ENCODE measurements at places on chromosomes 6 and 20.

DNA sequence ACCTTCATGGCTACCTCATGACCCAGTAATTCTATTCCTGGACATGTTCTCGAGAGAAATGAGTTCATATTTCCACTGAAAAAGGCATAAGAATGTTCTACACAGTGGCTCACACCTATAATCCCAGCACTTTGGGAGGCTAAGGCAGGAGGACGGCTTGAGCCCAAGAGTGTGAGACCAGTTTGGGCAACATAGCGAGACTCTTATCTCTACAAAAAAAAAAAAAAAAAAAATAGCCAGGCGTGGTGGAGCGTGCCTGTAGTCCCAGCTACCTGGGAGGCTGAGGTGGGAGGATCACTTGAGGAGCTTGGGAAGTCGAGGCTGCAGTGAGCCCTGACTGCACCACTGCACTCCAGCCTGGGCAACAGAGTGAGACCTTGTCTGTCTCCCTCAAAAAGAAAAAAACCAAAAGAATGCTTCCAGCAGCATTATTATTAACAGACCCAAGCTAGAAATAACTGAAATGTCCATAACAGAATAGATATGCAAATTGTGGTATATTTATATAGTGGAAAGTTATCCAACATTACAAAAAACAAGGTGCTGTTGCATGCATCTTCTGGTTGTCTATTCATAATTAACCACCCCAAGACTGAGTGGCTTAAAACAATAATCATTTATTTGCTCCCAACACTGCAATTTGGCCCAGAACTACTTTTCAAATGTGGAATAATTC is 9.4 kb upstream of the RAB44 start:
- peak; percentile 16 for DNase-seq

- peak; percentile 56 for DNase-seq
Observed at GRCh38 chr6:139608466-139609261, 234.2 kb upstream of the CITED2 start.

DNA sequence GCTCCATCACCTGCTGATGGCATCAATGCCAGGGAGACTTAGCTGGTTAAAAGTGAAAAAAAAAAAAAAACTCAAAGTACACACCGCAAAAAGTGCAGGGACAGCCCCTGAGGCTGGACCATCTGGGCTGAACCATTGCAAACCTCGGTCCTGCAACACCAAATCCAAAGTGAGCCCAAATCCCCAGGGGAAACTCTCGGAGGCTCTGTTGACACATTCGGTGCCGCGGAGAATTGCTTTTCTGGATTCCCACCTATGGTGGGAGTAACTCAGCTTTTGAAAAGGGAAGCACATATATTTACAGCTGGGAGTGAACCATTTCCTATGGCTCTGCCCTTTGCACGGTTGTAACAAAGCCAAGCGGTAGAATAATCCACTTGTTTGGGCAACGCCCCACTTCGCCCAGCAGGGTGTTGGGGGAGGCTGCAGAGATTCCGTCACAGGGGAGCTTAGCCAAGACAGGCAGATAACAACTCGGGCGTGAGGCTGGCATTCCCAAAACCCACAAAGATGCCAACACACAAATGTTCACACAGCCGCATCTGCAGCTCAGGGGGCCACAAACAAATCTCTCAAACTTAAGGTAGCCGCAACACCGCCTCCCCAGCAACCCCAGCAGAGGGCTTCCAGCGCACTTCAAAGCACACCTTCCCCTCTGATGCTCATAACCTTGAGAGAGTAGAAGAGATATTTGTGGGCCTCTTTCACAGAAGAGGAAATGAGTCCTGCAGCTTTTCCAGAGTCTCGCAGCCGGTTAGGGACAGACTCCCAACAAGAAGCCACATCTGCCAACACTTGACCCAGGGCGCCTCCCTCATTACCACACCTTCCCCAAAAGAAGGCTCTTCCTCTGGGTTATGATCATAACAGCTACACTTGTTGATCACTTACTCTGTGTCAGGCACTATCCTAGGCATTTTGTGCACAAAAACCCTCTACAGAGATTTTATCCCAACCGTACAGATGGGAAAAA is 11.4 kb downstream of the ZC3H12D start:
- DNase-seq, result no peak

DNA sequence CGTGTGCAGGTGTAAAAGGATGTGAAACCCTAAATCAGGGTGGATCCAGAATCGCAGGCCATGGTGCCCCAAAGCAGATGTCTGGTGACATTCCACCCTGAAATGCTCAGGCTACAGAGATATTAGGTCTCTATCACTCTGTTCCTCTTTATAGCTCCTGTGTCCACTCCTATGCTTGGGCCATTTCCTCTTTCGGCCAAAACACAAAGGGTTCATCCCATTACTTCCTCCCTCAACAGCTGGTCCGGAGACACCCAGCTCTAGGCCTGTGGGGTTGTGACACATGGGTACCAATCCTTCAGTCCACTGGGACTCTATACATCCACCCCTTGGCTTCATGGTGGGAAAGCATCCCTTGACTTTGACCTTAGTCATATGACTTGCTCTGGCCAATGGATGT is 1.7 kb upstream of the SIGLEC1 start:
- DNase-seq, result no peak

GRCh38 chr6:111015389-111016124 is 33.7 kb downstream of the RPF2 start:
- DNase-seq, result no peak

DNA sequence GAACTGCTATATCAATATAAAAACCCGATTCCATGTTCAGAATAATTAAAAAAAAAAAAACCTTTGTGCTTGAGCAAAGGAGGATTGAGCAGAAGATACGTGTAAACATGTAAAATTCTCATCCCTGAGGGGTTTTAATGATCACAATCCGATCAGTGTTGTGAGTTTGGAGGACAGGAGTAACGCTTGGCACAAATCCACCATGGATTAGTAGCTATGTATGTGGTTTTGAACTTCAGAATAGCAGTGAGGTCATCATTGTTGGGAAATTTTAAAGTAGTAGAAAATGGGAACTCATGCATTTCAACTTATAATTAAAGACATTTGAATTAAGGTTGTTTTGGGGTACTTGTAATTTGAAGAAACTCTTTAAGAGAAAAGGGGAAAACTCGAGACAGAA is 203.2 kb downstream of the RPS12 start:
- DNase-seq, result peak; percentile 61

- peak; percentile 26 for DNase-seq
Observed at GRCh38 chr6:35552285-35552917, 39.7 kb upstream of the TULP1 start.

DNA sequence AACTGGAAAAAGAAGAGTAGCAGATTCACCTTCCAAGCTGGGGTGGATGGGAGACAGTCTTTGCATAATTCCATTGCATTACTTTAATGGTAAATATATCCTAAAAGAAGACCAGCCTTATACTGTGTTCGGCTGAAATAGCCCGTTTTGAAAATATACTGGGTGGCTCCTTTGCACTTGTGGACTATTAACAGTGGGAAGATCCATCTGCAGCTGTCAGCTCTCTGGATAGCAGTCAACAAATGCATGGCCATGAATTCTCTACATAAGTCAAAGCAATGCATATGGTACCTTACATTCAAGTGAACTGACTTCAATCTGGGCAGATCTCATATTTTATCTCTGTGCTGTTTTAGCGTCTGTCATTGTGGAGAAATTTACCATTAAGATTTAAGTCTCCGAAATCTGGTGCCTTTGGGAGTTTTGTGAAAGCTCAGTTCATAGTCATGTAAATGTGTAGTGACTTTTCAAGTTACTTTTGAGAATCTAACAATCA is 400.6 kb upstream of the RNF217 start:
- no peak for DNase-seq

DNA sequence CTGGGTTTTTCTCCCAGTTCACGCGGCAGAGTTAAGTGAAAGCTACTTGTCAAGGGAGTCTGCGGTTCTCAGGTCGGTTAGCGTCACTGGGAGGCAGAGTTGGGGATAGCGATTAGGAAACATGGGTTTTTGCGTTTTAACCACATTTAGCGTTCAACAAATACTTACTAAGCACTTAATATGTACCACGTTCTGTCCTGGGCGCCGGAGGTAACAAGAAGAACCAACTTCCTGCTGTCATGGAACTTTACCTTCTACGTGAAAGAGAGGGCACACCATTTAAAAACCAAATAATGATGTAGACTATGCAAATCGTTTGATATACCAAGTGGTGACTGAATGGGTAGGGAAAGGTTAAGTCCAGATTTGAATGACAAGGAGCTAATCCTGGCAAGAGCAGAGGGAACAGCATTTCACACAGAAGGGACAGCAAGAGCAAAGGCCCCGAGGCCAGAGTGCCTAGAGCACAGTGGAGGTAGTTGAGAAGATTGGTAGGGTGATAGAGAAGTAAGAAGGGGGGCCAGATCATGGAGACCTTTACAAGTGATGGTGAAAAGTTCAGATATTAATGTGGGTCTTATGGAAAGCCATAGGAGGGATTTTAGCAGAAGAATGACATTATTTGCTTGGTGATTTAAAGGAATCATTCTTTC is 744 bp downstream of the RIOK1 start:
- no peak for DNase-seq

GRCh38 chr6:12811519-12811918 is 95.0 kb downstream of the PHACTR1 start:
- DNase-seq, result no peak

DNA sequence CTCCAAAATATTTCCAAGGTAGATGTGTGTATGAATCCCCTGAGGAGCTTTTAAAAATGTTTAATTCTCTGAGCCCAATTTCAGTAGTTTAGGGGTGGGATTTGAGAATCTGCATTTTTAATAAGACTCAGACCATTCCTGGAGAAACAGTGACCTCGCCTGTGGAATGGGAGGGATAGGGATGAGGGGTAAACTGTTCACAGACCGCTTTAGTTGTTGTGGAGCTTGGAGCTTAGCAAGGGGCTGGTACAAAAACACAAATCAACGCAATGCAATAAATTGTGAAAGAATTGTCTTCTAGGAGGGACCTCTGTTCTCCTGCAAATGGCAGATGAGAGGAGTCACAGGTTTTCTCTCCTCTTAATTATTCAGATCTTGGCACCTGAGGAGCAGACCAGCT is 239.3 kb upstream of the SULF2 start:
- DNase-seq, result no peak

DNA sequence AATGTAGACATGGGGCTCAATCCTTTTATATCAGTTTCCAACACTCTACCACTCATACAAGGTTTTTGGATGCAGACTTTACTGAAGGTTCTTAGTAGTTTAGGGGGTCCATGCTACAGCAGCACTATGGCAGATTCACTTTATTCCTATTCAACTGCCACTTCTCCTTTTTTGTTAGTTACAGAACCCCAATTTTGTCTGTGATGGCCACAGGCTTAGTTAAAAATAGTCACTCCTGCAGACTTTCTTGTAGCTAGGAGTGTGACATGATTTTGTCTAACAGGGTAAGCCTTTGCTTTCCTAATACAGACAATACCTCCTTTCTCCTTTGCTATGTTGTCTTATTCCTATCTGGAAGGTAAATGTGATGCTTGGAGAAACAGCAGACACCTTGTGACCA is 90.0 kb upstream of the SLC24A3 start:
- DNase-seq, result no peak

DNA sequence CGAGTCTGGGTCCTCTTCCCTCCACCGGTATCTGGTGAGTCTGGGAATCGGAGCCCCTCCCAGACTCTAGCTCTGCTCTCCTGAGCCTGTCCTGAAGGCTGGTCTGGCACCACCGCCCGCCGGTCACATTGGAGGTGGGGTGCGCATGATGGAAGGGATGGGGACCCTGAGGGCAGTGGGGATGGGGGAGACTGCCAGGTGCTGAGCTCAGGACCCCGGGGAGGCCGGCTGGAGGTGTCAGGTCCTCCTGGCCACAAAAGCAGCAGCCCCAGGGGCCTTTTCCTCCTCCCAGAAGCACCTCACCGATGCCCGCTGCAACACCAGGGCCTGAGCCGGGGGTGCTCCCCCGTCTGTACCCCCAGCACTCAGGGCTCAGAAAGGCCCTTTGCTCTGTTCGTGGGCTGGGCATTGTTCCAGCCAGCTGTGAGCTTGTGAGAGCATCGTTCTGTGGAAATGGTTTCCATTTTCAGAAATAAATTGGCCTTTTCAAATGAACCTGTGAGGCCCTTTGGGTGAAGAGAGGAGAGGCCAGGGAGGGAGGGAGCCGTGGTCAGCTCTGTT is 2.5 kb upstream of the NPBWR2 start:
- no peak for DNase-seq

- DNase-seq, result peak; percentile 39
Observed at GRCh38 chr20:50995506-50995905, 27.4 kb downstream of the KCNG1 start.

DNA sequence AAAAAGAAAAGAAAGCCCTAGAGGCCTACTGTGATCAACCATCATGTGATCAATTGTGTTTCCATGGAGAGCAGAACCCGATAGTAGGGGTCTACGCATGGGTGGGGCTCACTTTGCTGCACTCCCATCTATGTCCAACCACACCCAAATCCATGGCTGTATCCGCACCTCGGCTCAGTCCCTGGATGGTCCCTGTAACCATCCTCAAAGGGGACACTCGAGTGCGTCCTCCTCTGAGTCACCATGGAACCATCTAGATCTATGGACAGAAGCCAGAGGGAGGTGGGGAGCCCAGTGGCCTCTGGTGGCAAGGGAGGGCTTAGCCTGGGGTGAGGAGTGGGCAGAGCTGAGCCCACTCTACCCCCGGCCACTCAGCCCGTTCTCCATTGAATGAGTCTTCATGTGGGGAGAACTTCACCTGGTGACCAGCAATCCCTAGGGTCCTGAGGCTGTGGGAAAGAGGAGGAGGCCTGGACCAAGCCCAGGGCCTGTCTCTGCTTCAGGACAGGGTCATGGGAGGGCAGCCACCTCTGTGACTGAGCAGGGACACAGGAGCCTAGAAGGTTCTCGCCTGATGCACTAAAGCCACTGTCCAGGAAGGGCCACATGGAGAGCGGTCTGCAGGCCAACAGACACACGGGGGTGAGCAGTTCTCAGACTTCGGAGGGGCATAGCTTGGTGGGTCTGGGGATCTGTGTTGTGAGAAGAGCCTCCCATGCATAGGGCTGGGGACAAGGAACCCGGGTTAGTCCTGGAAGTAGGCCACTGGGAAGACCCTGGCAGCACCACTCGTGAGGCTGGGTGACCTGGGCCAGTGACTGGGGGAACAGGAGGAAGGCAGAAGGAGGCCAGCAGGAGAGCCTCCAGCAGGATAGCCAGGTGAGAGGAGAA is 19.3 kb downstream of the RAET1L start:
- no peak for DNase-seq

- DNase-seq, result no peak
Observed at GRCh38 chr6:5199283-5199682, 61.5 kb downstream of the LYRM4 start.

DNA sequence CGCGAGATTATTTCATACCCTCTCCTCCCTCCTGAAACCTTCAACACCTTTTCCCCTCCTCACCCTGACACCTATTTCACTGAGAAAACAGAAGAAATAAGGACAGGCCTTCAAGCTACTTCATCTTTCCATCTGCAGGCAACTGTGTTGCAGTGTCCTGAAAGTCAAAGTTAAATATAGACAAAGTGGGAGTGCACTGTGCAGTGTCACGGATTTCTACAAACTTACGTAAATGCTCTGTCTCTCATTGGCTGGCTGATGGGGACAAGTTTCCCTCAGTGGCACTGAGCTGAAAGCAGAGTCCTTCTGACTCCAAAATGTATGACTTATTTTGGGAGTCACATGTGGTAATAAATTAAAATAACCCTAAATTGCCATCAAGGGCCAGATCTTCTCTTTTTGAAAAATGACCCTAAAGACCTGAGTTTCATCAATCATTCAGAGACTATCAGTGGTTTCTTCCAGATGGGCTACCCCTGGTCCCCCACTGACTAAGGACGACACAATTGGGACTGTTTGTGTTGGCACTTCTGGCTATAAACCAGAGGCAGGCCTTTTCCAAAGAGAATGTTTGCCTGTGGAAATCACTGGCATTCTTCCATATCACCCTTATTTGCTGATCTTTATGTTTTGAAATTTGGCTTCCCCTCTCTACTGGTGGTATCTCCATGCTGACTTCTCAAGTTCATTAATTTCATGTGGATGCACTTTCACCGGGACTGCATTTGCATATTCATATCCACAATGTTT is 21.6 kb downstream of the ALDH8A1 start:
- DNase-seq, result no peak
